ENCODE measurements at places on chromosomes 5 and 9.

DNA sequence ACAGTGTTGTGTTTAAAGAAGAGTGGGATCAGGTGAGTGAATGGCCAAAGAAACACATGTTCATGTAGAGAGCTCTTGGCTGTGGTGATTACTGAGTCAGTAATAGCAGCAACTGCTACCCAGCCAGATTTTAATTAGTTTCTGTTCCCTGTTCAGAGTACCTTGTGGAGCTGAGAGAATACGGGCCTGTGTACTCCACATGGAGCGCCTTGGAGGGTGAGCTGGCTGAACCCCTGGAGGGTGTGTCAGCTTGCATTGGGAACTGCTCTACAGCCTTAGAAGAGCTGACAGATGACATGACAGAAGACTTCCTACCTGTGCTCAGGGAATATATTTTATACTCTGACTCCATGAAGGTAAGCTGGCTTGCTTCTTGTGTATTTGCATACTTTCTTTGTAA, 52.3 kb downstream of the SLC46A2 start:
- no peak for DNase-seq

DNA sequence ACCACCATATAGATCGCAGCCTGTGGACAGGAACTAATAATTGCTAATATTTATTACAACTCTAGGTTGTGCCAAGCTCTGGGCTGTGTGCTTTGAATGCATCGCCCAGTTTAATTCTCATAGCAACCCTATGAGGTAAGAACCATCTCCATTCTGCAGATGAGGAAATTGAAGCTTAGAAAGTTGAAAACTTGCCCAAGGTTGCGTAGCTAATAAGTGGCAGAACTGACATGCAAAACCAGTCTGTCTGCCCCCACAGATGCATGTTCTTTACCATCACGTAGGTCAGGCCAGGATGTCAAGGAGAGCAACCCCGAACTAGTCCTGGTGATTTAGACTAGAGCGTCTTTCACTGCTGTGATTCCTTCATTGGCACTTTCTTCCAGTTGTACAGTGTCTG, 15.6 kb downstream of the WWC1 start:
- no peak for DNase-seq

DNA sequence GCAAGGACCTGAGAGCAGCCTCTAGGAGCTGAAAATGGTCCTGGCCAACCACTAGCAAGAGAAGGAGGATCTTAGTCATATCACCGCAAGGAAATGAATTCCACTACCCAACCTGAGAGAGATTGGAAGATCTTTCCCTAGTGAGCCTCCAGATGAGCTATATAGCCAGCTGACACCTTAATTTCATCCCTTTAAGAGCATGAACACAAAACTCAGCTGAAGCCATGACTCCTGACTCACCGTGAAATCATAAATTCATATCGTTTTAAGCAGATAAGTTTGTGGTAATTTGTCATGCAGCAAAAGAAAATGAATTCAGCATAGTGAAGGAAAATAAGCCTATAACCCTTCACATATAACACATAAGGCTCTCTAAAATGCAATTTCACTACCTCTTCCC, 23.5 kb downstream of the MAPKAP1 start:
- no peak for DNase-seq

- DNase-seq, result no peak
Measured at GRCh38 chr5:84546686-84547085, 162.0 kb upstream of the EDIL3 start.

- no peak for DNase-seq
Measured at GRCh38 chr9:4196376-4196775, 103.5 kb downstream of the GLIS3 start.

GRCh38 chr5:173954671-173955521, 34.1 kb upstream of the C5orf47 start:
- peak; percentile 23 for DNase-seq

DNA sequence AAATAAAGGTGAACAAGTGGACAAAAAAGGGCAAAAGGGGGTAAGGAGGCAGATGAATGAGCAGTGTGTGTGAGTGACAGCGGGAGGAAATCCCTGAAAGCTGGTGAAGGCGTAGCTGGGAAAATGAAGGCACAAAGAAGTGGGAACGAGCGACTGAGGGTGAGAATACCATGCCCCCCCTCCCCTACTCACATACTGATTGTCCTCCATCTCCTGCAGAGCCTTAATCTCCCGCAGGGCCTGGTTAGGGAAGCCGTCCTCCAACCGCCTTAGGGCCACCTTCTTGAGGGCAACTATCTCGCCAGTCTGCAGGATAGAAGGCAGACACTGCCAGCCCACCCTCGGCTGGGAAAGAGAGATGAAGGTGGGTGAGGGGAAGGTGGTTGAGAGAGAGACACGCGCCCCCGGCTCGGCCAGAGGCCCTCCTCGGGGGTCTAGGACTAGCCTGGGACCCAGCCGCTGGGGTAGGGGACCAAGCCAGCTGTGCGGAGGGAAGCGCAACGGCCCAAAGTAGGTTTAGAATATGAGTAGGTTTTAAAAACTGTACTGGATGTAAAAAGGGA, 522 bp downstream of the CDK20 start:
- no peak for DNase-seq

GRCh38 chr5:38367410-38367809, 109.1 kb downstream of the EGFLAM start:
- no peak for DNase-seq

GRCh38 chr5:128197896-128198522, 114.4 kb downstream of the SLC12A2 start:
- no peak for DNase-seq

GRCh38 chr9:87109851-87110250, 162.5 kb upstream of the GAS1 start:
- no peak for DNase-seq

GRCh38 chr5:126004636-126005035, 418.6 kb upstream of the GRAMD2B start:
- DNase-seq, result no peak

GRCh38 chr5:124034963-124035362, 523.0 kb downstream of the CSNK1G3 start:
- DNase-seq, result no peak

- peak; percentile 4 for DNase-seq
Measured at GRCh38 chr5:155050384-155051019, 36.9 kb downstream of the KIF4B start.

DNA sequence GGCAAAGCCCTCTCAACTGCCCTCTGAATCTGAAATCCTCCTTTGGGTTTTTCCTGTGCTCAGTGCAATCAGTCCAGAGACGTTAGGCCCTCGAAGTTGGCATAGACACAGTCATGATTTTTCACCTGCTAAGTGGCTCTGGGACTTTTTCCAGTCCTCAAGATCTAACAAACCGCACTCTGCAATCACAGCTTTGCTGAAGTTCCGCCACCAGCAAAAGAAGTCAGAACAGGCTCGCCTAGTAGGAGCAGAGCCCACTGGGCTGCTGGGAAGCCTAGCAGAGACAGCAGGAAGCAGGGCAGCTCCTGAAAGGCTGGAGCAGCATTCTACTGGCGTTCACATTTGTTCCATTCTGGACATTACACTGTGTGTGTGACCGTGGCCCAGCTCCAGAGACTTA, 222.8 kb upstream of the KIF2A start:
- no peak for DNase-seq

- no peak for DNase-seq
Measured at GRCh38 chr5:160555971-160556631, 134.4 kb downstream of the PTTG1 start.

DNA sequence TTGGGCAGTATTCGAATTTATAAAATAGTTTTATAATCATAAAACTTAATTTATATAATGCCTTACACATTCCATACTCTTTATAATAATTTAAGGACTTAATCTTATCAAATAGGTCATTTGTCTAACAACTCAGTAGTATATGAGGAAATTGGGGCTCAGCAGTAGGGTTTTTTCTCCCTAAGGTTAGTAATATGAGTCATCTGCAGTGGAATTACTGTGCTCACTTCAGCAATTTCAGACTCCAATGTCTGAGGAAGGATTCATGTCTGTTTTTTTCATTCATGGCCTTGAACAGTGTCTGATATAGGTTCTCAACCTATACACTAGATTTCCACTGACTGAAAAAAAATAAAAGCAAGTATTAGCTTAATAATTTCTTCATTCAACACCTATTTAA, 7.4 kb downstream of the DMRTA1 start:
- no peak for DNase-seq

GRCh38 chr5:143880178-143880577, 68.2 kb downstream of the HMHB1 start:
- DNase-seq, result no peak

- DNase-seq, result no peak
Measured at GRCh38 chr5:174623433-174624019, 100.9 kb upstream of the MSX2 start.

DNA sequence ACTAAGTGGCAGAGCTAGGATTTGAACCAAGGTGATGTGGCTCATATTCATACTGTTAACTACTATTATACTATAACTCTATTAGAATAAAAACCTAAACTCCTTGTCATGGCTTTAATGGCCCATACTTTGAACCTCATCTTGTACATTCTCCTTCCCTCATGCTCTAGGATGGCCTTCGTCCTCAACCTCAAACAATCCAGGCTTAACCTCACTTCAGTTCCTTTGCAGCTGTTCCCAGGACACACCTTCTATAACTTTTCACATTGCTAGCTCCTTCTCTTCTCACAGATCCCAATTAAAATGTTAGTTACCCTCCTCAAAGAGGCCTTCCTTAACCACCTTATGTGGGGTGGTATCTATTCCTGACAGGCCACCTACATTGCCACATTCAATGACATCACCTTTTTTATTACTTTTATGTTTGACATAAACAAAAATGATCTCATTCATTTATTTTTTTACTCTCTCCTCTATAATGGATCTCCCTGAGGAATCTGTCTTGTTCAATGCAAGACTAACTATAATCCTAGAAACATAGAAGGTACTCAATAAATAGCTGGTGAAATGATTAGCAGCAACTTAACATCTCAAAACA, 53.7 kb downstream of the CEP120 start:
- DNase-seq, result no peak

DNA sequence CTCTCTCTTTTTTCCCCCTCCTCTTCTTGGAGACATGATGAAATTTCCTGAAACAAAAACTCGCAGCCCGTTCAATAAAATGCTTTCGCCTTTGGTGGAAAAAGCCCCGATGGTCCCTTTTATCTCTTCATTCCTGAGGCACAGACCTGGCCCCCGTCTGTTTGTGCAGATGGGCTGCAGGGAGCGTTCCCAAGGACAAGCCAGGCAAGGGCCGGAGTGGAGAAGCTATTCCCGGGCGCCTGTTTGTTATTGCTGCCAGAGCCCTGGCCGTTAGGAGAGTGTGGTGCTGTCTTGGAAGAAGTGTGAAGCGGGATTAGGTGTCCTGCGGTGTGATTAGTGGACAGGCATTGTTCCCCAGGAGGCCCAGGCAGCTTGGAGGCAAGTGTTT, 71.9 kb downstream of the SMIM23 start:
- no peak for DNase-seq
